ENCODE measurements at places on chromosomes 1 and 21.

GRCh38 chr21:45006536-45007095 is 66.8 kb downstream of the SLX9 start:
- DNase-seq, result no peak

DNA sequence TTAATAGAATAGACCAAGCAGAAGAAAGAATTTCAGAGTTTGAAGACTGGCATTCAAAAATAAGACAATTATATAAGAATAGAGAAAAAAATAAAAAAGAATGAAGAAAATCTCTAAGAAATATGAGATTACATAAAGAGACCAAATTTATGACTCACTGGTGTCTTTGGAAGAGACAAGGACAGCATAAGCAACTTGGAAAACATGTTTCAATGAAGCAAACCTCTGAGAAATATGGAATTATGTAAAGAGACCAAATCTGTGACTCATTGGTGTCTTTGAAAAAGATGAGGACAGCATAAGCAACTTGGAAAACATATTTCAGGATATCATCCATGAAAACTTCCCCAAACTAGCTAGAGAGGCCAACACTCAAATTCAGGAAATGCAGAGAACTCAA is 60.4 kb upstream of the LYPLAL1 start:
- DNase-seq, result no peak

- no peak for DNase-seq
These were observed 47.1 kb upstream of the TLR5 start for GRCh38 chr1:223189903-223190724.

GRCh38 chr1:217554849-217555248 is 76.0 kb downstream of the GPATCH2 start:
- DNase-seq, result no peak

- no peak for DNase-seq
These were observed 81.2 kb upstream of the RAVER2 start for GRCh38 chr1:64663668-64664067.

DNA sequence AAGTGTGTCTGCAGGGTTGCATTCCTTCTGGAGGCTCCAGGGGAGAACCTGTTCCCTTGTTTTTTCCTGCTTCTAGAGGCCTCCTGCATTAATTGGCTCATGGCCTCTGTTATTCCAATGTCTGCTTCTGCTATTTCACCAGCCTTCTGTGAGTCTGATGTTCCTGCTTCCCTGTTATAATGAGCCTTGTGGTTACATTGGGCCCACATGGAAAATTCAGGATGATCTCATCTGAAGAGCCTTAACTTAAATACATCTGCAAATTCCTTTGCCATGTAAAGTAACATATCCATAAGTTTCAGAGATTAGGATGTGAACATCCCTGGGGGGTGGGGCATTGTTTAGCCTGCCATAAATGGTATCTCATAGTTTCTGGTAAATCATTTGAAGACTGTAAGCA is 181.1 kb downstream of the RWDD3 start:
- no peak for DNase-seq

GRCh38 chr1:8010080-8010664 is 15.9 kb downstream of the ERRFI1 start:
- no peak for DNase-seq

All from T-helper 1 cell (primary cell).